Activated T-cell treated with anti-CD3 and anti-CD28 coated beads for 48 hours (primary cell): ENCODE measurements at places on chromosomes 7 and 10.

- no peak for DNase-seq
Measured at GRCh38 chr7:115229401-115230105, 307.7 kb downstream of the MDFIC start.

DNA sequence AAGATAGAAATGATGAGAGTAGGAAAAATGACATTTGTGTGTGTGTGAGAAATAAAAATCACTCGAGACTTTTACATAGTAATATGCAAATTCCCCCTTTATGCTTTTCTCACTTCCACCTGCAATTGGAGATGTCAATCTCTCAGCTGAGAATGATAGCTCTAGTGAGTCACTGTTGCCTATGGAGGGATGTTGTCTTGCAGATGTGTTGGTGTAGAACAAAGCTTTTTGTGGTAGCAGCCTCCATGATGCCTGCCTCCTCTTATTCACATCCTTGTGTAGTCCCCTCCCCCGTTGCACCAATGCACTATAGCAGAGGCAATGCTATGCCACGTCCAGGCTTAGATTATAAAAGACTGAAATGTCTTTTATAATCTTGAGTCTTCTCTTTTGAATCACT, 33.8 kb downstream of the SPAG6 start:
- DNase-seq: peak; percentile 45

DNA sequence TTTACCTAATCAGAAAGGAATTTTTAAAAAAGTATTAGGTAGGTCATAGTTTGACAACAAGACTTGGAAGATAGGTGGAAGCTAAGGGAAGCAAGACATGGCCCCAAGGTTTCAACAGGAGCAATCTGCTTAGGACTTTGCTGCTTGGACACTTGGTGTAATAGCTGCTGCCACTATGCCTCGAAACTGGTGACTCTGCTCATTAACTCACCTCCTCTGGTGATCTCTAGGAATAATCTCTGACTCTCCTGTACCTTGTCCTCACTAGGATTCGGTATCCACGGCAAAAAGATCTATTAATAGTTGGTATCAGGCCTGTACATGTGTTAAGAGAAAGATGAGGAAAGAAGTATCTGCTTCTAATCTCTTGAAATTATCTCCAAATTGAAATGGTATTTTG, 53.1 kb downstream of the PTEN start:
- DNase-seq: no peak

DNA sequence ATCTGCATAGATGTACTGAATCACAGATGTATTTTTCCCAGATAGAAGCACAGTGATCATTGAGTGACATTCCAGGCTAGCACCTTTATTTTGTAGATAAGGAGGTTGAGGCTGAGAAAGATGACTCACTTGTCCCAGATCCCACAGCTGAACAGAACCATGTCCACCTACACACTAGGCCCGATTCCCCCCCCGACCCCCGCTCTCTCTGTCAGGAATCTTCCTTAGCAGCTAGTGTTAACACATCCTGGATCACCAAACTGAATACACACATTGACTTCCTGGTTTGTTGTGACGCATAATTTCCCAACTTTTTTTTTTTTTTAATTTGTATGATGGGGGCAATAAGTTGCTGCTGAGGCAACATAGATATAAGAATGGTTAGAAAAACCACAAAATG, 5.2 kb downstream of the SFMBT2 start:
- no peak for DNase-seq

- no peak for DNase-seq
Measured at GRCh38 chr7:7639421-7639820, 1.1 kb upstream of the UMAD1 start.

DNA sequence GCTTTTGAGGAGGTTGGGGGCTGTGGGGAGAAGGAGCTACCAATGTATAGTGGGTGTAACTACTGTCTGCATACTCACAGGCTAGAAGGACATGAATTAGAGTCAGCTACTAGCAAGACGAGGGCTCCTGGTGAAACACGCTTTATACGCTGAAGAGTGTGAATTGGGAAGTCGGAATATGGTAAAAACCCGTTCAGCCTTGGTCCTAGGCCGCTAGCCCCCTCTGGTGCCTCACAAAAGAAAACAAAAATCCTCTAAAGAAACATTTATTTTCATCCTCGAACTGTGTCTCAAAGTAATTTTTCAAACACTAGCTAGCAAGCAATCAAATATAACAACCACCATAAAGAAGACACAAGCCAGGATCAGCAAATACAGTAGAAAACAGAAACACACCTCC, 338.1 kb upstream of the SEMA3C start:
- DNase-seq: no peak

- no peak for DNase-seq
Measured at GRCh38 chr10:58438340-58438871, 53.2 kb downstream of the TFAM start.

DNA sequence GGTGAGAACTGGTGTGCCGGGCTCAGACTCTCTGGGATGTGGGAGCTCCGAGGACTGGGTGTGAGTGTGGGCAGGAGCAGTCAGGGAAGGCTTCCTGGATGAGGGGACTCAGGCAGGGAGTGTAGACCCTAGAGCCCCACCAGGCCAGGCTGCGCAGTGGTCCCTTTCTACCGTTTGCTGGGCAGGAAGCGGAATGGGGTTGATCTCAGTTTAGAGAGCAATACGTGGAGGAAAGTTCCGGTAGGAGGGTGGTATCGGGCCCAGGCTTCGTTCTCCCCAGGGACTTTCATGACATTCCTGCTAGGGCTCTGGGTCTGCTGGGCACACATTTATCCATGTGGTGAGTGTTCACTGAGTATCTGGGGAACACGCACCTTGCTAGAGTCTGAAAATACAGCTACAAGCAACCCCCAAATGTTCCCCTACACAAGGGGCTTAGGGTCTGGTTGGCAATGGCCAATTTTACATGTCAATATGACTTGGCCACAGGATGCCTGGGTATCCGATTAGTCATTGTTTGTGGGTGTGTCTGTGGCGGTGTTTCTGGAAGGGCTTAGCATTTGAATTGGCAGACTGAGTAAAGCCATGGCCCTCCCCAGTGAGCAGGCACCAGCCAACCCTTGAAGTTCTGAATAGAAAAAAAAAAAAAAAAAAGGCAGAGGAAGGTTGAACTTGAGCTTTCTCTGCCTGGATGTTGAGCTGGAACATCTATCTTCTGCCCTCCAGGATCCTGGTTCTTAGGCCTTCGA, 20.8 kb downstream of the GHRHR start:
- DNase-seq: no peak

DNA sequence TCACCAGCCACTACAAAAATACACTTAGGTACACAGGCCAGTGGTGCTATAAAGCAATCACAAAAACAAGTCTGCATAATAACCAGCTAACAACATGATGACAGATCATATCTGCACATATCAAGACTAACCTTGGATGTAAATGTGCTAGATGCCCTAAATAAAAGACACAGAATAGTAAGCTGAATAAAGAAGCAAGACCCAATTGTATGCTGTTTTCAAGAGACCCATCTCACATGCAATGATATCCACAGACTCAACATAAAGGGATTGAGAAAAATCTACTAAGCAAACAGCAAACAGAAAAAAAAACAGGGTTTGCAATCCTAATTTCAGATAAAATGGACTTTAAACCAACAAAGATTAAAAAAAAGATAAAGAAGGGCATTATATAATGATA, 505.4 kb upstream of the FZD8 start:
- DNase-seq: no peak

- no peak for DNase-seq
Measured at GRCh38 chr7:43847496-43847895, 21.8 kb downstream of the MRPS24 start.

DNA sequence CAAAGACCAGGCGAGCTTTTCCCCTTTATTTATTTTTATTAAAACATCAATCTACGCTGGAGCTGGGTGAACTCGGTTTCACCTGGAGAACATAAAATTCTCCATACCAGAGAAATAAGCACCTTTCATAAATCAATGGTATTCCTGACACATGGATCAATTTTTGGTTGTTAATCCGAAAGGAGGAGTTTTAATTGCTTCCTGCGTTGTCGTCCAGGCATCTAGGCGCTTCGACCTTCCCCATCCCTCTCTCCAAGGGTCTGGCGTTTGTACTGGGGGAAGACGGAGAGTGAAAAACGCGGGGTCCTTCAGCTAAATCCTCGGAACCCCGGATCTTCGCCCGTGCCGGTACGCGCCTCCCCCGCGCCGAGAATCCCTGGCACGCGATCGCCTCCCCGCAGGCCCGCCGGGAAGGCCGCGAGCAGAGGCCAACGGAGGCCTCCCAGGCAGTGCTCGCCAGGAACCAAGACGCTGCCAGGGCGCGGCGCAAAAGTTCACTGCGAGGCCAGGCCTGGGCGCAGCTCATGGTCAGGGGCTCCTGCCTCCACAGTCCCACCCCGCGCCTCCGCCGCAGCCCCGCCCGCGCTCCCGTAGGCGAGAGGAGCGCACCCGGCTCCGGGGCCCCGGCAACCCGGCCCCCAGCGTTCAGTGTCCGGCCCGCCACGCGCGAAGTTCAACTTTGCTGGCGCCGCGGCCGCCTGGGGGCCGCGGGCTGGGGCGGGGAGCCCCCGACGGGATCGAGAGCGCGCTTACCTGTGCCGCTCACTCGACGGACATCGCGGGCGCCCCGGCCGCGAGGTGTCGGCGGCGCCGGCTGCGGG, 8.3 kb upstream of the EBF3 start:
- no peak for DNase-seq

- DNase-seq: no peak
Measured at GRCh38 chr10:33596422-33596821, 262.0 kb upstream of the NRP1 start.

DNA sequence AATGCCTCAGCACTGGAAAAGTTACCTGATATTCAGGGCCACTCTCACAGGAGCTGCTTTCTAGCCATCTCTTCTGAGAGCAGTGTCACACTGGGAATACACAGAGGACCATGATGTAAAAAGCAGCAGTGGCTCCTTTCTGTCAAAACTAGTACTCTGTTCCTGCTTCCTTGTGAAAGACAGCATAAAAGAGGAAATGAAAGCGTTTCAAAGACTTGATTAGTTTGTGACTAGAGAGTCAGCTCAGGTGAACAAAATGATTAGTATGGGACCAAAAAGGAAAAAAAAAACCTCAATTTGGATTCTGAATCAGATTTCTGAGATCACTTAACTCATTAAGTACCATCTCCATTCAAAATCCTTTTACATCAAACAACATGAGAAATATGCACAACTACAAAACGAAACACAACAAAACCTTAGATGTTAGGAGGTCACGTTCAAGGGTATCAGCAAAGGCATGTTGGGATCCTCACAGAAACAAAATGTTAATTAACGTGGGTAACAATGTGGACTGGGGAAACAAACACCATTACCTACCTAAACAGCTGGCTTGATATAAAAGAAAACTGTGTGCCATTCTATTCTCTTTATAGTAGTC, 103.7 kb downstream of the MACC1 start:
- no peak for DNase-seq

DNA sequence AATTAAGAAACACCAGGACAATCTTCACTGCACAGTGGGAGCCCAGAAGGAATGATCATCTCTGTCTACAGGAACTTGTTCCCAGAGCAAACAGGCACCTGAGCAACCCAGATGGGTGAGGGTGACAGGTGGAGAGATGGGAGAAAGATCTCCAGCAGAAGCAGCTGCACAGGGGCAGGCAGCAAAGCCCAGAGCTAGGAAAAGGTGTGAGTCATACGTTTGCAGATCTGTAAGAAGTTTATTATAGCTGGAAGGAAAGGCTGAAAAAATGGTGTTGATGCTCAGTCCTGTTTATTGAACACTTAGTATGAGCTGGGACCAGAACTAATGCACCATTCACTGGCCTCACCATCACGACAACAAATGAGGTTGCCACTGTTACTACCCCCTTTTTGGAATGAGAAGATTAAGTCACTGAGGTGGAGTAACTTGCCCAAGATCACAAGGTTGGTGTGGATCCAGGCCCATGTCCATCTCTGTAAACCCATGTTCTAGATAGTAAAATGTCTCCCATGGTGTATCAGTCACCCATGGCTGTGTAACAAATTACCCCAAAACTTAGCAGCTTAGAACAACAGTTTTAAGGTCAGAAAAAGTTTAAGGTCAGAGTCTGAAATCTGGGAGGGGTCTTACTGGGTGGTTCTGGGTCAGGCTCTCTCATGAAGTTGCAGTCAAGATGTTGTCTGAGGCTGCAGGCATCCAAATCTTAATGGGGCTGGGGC, 506.9 kb downstream of the RPS24 start:
- no peak for DNase-seq

DNA sequence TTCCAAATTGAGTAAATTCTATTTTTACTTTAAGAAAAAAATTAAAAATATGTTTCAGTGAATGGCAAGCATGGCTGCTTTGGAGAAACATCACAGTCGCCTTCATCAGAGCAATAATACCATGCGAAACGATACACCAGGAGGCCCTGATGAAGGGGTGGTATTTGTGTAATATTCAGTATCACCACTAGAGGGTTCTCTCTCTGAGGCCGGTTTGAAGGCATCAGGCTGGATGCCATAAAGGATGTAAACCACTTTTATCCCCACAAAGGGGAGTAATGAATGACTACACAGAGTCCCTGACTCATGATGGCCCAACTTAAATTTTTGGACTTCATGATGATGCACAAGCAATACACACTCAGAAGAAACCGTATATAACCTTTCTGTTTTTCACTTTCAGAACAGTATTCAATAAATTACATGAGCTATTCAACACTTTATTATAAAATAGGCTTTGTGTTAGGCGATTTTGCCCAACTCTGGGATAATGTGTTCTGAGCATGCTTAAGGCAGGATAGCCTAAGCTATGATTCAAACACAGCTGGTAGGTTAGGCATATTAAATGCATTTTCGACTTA, 95.5 kb downstream of the PPP1R17 start:
- no peak for DNase-seq
